ENCODE measurements at places on chromosomes 13 and 19.
A peak's percentile ranks its signal among the peaks of the same experiment; 100 is the strongest.

- DNase-seq: peak; percentile 30
Measured at GRCh38 chr13:101157261-101157660, 259.0 kb downstream of the NALCN start.

- DNase-seq: peak; percentile 54
Measured at GRCh38 chr19:13633109-13633508, 126.8 kb upstream of the CACNA1A start.

- peak; percentile 16 for DNase-seq
Measured at GRCh38 chr13:59210543-59210942, 953.2 kb downstream of the DIAPH3 start.

- no peak for DNase-seq
Measured at GRCh38 chr19:10503002-10503789, at the start of gene KEAP1. Gene KEAP1 (minus strand): TSS chr19:10503356. CDS start chr19:10500033, 3,323 bp downstream.

DNA sequence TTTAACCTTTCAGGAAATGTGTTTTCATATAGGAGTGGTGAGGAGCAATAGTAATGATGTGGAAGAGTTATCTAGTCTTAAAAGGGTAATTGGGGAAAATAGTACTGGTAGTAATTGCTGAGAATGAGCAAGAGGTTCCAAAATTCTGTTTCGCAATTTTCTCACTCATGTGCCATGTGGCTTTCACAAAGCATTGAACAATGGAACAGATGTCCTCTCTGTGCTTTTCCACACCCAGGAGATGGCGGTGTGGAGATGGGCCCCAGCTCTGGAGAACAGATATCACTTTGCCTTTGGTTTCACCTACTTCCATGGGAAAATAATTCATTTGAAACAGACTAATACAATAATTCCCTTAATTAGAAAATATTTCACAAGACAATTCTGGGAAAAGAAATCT is 170.0 kb upstream of the SLC10A2 start:
- no peak for DNase-seq

GRCh38 chr13:39419068-39419467 is 183.9 kb downstream of the LHFPL6 start:
- DNase-seq: no peak

DNA sequence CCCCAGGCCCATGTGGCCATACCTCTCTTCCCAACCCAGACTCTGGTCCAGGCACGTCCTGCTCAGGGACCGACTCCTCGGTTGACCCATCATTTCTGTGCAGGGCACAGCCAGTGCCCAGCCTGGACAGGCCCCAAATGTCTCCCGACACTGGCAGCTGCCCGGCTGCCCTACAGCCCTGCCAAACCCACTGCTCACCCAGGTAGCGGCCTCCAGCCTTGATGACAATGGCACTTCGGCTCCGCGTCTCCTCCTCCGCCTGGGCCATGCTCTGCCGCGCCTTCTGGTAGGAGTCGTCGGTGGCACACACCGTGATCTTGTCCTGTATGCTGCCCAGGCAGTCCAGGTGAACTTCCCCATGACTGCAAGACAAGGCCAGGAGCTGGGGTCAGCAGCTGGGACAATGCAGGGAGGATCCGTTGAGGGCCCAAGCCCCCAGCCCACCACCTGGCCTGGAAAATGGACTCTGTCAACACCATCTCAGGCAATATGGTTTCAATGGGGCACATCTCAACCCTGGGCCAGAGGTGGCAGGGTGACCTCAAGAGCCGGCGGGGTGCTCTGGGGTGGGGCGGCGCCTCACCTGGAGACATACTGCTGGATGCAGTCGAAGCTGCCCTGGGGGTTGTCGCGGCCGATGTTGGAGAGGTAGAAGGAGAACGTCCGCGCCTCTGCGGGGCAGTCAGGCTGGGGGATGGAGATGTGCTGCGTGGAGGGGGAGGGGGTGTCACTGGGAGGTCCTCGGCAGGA is 27.5 kb upstream of the ISYNA1 start:
- no peak for DNase-seq

- no peak for DNase-seq
Measured at GRCh38 chr13:63514886-63515285, 2099.2 kb upstream of the PCDH20 start.

DNA sequence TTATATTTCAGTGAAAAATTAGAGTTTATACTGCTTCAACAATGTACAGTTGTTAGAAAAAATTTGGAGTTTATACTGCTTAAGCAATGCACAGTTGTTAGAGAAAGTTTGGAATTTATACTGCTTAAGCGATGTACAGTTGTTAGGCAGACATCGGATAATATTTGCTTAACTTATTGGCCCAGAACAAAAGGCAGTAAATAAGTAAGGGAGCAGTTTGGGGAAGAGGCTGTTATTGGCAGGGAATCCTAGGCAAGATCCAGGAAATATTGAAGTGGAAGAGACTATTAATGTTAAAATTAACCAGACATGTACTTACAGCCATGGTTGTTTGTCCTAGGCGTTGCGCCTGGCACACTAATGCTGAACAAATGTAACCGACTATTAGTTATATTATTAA is 166.9 kb downstream of the GPC5 start:
- DNase-seq: no peak

DNA sequence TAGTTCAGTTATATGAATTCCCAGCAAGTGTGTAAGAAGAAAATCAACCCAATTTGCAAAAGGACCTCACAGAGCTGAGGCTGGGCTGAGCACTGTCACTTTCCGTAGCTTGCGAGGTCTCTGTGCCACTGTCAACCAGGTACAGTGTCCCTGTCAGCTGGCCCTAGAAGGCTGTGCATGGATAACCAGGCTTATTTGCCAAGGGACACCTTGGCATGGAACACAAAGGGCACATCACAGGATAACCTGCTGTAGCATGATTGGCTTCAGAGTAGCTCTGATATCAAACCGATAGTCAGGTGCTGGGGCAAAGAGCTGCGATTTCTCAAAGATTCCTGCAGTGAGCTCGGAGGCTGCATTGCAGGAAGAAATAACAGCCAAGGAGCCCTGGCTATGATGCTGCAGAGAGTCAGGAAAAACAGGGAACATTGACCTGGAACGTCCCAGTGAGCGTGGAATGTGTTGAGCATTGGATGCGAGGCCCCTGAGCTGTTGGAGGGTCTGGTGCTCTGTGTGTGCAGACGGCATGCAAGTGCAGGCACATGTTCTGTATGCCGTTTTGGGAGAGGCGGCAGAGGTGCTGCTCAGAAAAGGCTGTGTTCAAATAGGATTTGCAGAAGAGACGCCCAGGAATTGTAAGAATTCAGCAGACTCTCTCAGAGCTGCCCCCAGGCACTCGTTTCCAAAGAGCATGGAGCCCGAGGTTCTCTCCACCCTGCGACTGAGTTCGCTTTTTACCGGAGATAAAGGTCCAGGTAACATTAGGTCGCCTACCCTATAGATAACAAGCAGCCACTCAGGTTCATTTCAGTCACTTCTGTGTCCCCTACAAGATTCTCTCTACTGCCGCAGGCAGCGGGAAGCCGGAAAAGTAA is 213.5 kb upstream of the IRS2 start:
- no peak for DNase-seq

- no peak for DNase-seq
Measured at GRCh38 chr19:45515081-45515624, 7.9 kb downstream of the VASP start.

GRCh38 chr19:19655051-19655594 is 8.4 kb downstream of the ATP13A1 start:
- no peak for DNase-seq

GRCh38 chr13:50685491-50685890 is 158.0 kb downstream of the DLEU7 start:
- peak; percentile 92 for DNase-seq

- no peak for DNase-seq
Measured at GRCh38 chr13:40336228-40337221, 329.9 kb downstream of the FOXO1 start.

- no peak for DNase-seq
Measured at GRCh38 chr13:37345869-37346268, 240.4 kb upstream of the CSNK1A1L start.

DNA sequence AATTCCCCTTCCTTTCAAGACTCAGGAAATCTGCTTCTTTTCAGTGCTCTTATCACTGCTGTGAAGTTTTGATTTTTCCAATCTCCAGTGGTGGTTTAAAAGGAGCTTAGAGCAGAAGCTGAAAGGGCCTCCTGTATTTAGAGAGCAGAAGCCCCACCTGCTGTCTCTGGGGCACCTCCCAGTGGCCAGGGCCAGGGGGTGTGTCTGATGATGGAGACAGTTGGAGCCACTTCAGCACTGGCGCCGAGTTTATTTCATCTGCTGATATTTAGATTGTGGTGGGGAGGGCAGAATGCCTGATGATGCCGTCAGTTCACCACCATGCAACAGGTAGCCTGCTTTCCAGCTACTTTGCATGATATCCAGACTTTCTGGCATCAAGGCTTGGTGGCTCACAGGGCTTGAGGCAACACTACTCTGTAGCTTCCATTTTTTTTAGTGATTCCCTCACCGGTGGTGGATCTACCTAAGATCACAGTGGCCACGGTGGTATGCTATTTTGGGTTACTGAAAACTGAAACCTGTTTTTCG is 371.9 kb downstream of the KCNRG start:
- DNase-seq: no peak

GRCh38 chr19:10797541-10798256 is 38.3 kb downstream of the TMED1 start:
- no peak for DNase-seq

DNA sequence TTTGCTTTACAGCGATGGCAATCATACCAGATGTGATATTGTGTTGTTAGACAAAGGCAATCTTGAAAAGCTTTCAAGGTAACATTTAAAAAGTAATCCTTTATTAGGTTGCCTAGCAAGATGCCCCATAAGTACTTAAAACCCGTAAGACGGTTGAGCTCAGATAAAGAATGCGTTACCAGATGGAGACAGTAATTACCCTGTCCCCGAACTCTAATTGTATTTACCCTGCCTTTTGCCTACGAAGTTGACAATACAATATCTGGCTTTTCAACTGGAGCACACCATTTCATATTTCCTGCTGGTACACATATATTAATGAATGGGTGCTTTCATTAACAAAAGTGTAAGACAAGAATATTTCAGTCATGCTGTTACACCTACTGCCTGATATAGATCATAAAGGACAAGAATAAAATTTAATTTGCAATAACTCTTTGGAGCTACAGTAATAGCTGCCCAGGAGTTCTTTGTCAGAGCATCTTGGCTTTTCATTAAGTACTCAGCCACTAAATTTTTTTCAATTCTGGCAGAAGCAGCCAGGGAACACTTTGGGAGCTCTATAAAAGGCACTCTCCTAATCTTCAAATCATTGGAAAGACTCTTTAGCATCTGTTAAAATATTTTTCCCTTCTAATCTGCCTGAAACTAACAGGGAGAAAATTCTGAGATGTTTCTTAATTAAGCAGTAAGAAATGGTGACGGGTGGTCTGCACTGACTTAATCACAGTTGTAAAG is 63.8 kb downstream of the DCT start:
- DNase-seq: peak; percentile 26

DNA sequence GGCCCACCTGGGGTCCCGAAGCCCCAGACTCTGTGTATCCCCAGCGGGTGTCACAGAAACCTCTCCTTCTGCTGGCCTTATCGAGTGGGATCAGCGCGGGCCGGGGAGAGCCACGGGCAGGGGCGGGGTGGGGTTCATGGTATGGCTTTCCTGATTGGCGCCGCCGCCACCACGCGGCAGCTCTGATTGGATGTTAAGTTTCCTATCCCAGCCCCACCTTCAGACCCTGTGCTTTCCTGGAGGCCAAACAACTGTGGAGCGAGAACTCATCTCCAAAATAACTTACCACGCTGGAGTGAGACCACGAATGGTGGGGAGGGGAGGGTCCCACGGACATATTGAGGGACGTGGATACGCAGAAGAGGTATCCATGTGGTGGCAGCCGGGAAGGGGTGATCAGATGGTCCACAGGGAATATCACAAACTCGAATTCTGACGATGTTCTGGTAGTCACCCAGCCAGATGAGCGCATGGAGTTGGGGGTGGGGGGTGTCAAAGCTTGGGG is 1.0 kb upstream of the ICAM5 start:
- DNase-seq: no peak

- DNase-seq: no peak
Measured at GRCh38 chr19:13275016-13275722, 125.0 kb downstream of the IER2 start.

DNA sequence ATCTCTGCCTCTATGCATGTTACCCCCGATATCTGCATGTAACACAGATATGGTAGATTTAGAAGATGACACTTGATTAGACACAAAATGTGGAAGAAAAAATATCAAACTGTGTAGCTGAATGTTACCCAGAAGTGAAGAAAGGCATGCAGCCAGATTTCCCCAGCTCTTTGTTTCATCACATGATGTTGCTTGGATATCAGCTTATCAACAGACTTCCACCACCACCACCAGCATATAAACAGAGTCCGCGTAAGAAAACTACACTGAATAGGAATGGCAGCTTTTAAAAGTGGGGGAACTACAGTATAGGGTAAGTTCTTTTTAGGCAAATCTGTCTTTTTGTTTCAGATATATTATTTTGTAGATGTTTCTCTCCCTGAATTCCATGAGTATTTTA is at the start of gene FAM216B:
Gene FAM216B, plus strand, starts transcription at position 233 of the 400 bp plus-strand sequence. CDS start 2,484 bp downstream, outside the sequence.
- DNase-seq: no peak

GRCh38 chr13:42071672-42072419 is 23.4 kb downstream of the DGKH start:
- no peak for DNase-seq

GRCh38 chr19:29457413-29457812 is 68.4 kb upstream of the VSTM2B start:
- DNase-seq: no peak

GRCh38 chr19:55670280-55671053 is 4.6 kb upstream of the EPN1 start:
- DNase-seq: no peak

DNA sequence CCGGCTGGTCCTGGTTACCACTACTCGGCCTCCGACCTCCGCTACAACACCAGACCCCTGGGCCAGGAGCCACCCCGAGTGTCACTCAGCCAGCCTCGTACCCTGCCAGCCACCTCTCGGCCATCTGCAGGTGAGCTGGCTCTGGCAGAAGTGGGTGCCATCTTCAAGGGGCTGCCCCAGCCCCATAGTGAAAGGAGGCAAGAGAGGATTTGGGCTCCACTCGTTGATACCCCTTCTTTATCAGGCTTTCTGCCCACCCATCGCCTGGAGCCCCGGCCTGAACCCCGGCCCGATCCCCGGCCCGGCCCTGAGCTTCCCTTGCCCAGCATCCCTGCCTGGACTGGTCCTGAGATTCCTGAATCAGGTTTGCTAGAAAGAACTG is 7.1 kb downstream of the LTBP4 start:
- DNase-seq: no peak

GRCh38 chr13:79532576-79532975 is 51.6 kb downstream of the NDFIP2 start:
- no peak for DNase-seq

DNA sequence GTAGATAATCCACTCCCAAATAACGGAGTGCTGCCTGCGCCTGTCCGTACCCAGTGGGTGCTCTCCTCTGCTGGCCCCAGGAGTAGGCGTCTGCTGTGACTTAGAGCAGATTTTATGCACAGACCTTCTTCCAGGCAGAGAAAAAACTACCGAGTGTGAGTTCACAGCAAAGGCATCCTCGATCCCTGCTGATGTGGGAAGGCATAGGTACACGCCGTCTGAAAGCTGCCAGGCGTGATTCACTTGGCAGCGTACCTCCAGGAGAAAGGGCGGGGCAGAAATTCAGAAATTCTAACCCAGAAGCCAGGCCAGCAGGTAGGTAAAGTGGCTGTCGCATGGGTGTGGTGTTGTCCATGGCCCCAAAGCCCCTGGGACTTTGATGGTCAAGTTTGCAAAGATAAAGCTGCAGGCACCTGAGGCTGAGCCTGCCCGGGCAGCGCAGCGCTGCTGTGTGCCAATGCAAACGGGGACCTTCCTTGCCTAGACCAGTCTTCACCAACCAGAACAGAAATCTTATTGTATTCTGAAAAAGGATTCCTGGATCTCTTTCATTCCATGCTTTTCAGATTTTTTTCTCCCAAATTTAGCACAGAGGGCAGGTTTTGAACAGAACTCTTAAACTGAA is 36.3 kb downstream of the COL4A2 start:
- DNase-seq: no peak

- peak; percentile 3 for DNase-seq
Measured at GRCh38 chr13:25171517-25172302, at the start of gene AMER2. Gene AMER2 (minus strand): TSS chr13:25172288. CDS start chr13:25171619, 669 bp downstream.

Measured in retinal pigment epithelial cell (primary cell).